ENCODE measurements at places on chromosomes 5 and 9.

DNA sequence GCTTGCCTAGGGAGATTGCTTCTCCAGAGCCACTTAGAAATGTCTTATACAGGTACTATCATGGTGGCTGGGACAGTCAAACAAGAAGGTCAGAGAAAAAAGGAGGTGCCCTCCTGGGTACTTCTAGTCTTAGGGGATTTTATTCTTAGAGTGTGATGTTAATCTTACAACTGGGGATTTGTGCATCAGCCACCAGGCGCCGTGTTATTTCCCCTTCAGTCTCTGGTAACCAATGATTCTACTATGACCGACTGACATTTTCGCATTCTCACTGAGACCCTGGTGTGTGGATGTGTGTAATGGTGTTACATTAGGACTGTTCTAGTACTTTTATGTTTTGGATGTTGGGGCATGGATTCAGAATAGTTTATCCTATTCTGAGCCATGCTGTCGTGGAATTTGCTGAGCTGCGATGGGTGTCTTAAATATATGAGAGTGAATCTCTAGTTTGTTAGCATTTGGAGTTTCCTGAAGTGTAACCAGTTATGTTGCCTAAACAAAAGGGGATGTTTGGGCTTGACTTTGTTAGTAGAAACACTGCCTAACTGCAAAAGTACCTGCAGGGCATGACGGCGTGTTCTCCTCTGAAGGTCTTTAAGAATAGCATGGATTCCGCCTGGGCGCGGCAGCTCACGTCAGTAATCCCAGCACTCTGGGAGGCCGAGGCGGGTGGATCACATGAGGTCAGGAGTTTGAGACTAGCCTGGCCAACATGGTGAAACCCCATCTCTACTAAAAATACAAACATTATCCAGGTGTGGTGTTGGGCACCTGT is 175.2 kb upstream of the DAP start:
- DNase-seq = no peak

GRCh38 chr5:36685631-36686288 is 79.4 kb downstream of the SLC1A3 start:
- DNase-seq = no peak

DNA sequence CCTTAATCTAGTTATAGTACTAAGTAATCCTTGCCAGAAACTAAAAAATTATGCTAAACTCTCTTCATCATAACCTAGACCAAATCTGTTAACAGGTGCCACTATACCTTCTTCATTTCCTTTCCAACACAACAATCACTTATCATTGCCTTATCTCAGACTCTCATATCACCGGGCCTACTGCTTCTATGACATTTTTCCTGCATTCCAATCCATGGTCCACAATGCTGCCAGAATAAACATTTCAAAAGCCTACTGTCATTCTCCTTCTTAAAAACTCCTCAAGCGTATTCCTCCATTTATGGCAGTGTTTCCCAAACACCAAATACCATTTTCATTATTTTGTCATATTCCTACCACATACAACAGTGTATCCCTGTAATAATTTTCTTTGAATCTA is 6.5 kb downstream of the PPP6C start:
- no peak for DNase-seq

DNA sequence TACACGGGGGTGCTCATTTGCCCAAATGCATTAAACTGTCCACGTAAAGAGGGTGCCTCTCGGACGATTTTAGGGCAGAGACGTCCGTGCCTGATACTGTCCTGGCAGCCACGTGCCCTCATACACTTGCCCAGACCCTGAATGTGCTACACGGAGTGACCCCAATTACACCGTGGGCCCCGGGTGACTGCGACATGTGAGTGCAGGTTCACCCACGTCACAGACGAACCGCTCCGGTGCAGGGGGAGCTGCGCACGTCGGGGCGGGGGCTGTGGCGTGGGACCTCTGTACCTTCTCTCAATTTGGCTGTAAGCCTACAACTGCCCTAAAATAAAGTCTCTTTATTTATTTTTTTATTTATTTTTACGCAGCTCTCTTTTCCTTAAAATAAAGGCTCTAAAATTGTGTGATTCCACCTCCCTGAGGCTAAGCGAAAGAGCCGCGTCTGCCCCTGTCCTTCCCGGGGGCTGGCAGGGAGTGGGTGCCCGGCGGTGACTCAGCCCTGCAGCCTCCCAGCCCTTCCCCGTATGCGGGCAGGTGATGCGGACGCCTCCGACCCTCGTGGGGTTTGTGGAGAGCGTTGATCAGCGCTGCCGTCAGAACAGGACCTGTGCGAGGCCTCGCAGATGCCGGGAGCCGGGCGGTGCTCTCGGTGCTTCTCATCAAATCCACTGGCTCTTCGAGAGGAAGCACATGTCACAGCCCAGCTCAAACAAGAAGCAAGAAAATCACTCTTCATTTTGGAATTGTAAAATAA is 9.2 kb upstream of the EGFL7 start:
- no peak for DNase-seq

DNA sequence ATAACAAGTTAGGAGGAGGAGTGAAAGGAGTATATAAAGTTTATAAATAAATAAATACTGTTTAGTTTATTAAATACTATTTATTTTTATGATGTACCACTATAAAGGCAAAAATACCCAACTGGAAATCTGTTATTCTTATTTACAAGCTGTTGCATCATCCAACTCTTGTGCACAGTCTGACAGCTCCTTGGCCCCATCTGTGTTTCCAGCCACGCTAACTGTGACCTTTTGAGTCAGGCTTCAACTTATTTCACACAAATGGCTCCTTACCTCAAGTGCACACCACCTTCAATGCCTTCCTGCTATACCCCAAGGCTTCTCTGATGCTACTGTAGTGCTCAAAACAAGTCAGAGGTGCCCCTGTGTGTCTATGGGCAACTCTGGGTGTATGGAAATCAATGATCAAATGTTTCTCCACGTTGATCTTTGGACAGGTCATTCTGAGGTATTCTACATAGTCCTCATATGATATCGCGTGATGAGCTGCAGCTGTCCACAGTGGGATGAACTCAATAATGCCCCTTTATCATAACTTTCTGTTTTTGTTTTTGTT is 303.2 kb upstream of the GRAMD2B start:
- no peak for DNase-seq

- DNase-seq = no peak
These were observed 149.9 kb downstream of the COMMD10 start for GRCh38 chr5:116234681-116235080.

DNA sequence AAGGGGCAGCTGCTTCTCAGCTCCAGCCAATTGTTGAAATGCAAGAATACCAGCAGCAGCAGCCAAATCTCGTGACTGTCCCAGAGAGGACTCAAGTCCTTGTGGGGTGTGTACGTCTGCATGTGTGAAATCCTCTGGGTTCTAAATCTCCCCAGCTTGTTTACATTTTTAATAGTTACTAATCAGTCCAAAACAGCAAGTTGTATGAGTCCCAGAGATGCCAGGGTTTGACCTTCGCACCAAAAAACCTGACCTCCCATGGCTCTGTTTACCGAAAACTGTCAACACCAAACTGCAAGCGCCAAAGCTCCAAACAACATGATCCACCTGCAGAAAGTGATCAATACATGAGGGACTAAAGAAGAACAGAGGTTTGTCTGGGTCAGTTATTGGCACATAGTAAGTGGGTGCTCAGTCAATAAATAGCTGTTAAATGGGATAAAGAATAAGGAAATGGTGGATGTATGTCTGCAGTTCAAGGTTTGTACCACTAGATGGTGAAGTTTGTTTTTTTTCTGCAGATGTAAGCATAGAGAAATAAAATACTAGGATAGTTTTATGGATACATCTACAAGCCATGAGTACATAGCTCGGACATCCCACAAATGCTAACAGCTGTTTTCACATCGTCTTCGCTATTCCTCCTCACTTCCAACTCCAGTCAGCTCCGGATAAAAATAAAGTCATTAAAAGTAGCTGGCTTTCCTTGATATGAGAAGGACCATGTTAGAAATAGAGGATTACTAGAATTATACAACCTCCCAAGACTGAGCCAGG is 85.3 kb upstream of the ADRB2 start:
- peak; percentile 4 for DNase-seq

- no peak for DNase-seq
These were observed 176.9 kb downstream of the EBF1 start for GRCh38 chr5:158922816-158923215.

GRCh38 chr5:169507051-169507450 is 76.5 kb upstream of the SPDL1 start:
- no peak for DNase-seq

- DNase-seq = peak; percentile 57
These were observed 1.1 kb upstream of the EPB41L4A start for GRCh38 chr5:112419986-112420864.
